Activated CD4-positive, alpha-beta memory T cell treated with anti-CD3 and anti-CD28 coated beads for 36 hours (primary cell): ENCODE measurements at places on chromosomes 7 and 10.
A peak's percentile ranks its signal among the peaks of the same experiment; 100 is the strongest.

DNA sequence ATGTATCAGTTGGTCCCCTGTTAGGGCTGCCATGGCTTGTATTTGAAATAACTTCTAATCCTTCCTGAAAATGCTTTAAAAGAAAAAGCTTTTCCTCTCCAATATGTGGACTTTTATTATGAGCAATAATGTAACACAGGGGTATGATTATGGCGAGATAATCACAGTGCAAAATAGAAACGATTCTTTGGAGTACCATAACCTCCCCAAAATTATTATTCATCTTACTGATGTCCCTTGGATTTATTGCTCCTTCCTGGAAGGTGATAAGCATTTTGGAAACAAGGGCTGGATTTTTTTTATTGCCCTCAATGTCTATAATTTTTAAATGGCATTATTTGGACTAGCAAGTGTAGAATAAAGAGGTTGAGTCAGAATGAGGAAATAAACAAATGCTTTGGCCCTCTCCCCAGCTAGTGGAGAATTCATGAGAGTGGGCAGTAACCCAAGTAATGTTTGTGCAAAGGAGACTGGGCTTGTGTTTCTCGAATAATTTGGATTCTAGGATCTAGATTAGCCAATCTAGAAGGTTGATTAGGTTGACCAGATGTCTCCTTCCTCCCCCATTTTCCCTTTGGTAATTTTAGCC is 403.9 kb upstream of the CELF2 start:
- no peak for DNase-seq

GRCh38 chr10:100353770-100354485 is 6.9 kb downstream of the SCD start:
- no peak for DNase-seq

DNA sequence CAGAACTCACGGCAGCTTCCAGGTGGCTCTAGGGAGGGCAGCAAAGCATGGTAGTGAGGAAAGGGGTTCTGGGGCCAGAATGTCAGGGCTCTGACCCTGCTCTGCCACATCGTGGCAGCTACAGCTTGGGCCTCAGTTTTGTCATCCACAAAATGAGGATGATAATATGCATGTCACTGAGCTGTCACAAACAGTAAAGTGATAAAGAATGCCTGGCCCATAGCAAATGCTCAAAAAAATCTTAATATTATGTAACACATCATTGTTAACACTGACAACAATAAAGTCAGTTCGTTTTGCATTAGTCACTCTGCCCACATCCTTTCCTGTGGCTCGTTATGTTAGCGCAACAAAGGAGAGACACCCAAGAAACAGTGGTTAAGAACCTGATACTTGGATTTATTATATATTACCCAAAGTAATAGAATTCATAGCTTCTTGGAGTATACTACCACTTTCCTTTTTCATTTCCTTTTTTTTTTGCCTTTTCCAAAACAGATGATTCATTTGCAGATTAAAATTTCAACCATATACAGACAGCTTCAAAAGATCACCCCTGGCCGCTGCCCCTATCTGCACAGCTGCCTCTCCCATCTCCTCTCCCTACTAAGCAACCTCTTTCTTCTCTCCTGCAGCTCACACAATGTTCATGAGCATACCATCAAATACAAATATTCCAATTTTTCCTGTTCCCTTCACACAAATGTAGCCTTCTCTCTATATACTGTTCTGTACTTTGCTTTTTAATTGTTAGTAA is 45.5 kb upstream of the DDC start:
- DNase-seq: peak; percentile 71

DNA sequence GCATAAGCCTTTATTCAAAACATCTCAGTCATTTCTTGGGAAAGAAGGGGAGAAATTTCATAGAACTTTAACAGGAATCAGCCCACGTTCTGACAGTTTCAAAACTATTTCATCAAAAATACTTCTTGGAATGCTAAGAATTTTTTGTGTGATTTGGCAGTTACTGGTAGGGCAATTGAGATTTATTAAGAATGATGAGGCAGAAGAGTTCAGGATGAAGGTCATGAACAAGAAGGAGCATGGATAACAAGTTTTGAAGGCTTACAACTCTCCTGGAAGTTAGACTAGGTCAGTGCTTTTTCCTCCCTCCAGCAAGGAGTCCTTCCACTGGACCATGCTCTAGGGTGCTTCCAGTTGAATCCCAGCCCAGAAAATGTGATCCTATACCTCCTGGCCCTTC is 569.9 kb downstream of the ANKRD7 start:
- no peak for DNase-seq

GRCh38 chr7:46859963-46860475 is 721.9 kb downstream of the TNS3 start:
- DNase-seq: no peak

- no peak for DNase-seq
These were observed 1.8 kb upstream of the IFIT1 start for GRCh38 chr10:89390476-89391225.

- no peak for DNase-seq
These were observed 133.8 kb upstream of the ZNF92 start for GRCh38 chr7:65239707-65240352.

DNA sequence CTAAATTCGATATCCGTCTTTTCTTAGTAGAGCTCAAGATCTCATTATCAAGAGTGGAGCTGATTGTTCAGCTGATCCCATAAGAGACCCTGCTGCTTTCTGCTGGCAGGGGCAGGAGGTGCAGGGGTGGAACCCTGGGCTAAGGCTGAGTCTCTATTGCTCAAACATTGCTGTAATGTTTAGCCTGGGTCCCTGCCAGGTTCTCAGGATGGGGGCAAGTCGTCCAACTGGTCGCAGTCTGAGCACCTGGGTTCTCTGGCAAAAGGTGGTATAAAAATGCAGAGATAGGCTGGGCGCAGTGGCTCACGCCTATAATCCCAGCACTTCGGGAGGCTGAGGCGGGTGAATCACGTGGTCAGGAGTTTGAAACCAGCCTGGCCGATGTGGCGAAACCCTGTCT is 62.0 kb upstream of the NRBF2 start:
- DNase-seq: no peak

DNA sequence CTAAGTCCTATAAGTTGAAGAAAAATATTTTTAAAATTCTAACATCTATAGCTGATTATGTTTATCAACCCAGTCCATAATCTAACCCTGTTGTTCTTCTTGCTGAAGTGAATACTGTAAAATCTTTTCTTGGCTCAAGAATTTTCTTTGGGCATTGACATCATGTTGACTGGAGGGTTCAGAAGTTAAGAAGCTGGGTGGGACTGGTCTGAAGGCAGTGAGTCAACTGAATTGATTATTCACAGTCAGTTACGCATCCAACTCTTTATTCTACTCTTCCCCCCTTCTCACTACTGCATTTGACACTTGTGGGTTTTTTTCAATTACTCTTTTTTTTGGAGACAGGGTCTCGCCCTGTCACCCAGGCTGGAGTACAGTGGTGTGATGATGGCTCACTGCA is 31.0 kb downstream of the DENND2A start:
- no peak for DNase-seq

GRCh38 chr7:70392877-70393435 is 739.0 kb upstream of the GALNT17 start:
- DNase-seq: no peak

DNA sequence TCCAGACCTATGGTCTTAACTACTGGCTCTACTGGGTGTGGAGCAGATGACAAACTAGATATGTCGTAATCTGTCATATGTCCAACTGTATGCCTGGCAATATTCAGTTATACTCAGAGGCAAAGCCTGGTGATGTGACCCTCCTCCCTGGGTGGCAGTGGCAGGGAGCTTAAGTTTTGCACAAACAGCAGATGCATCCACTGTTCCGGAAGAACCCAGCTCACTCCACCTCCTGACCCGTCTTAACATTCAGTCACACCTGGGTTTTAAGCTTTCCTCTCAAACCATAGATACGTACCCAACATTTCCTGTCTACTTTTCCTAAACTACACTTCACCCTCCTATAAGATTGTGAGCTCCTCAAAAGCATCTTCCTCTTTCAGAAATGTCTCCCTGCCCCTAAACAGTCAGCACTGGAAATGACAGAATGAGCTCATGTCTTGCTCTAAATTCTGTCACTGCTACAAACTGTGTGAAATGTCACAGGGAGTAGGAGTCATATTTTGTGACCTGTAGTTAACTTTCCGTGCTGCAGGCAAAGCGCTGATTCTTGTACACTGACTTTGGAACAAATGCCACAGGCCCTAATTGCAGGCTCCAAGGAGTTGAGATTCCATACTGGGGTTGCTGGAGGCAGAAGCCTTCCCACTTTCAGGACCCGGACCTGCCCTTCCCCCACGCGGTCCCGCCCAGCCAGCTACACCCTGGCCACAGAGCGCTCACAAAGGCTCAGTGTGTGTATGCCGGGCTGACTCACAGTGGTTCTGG is 23.9 kb downstream of the SCD start:
- peak; percentile 81 for DNase-seq

- DNase-seq: no peak
These were observed 105.6 kb upstream of the COL1A2 start for GRCh38 chr7:94289071-94289470.

GRCh38 chr7:46864716-46865115 is 717.2 kb downstream of the TNS3 start:
- DNase-seq: no peak

DNA sequence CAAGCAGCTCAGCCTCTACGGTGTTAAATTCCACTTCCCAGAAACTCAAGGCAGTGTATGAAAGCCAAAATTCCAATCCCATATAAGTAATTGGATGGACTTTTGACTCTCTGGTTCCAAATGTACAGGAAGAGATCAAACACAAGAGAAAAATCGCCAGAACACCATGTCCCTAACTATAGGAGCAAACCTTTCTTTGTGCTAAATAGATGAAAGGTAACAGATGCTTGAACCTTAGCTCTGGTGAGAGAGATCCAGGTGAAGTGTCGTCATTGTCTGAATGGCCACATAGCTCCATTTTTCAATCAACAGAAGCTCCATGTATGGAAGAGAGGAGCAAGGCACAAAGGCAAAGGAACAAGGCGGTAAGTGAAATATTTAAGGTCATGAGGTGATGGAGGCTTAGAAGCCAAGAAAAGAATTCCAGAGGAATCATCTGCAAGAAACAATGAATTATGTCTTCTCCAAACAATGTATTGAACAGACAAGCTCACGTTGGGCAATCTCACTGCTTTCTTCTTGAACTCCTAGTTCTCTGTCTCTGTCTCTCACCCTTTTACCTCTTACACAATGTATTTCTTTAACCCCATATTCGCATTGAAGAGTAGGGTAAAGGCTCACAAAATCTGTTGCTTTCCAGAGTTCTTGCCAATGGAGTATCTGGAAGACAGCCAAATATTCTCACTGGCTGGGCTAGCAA is 585.1 kb downstream of the GATA3 start:
- no peak for DNase-seq

DNA sequence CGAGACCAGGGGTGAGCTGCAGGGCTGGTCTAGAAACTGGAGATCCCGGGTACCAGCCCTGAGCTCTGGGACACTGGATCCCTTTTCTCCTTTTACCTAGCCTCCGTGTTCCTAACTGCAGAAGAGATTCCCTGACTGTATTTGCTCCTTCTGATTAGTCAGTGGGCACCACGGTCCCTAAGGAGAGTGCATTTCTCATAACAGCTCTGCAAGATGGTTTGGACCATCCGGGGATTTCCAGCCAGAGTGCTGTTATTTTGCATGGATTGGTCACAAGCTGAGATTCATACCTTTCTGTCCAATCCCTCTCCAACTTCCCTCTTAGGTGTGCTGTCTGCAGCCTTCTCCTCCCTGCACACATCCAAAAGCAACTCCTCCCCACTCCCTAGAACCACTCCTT is 122.6 kb downstream of the MYL10 start:
- DNase-seq: no peak

DNA sequence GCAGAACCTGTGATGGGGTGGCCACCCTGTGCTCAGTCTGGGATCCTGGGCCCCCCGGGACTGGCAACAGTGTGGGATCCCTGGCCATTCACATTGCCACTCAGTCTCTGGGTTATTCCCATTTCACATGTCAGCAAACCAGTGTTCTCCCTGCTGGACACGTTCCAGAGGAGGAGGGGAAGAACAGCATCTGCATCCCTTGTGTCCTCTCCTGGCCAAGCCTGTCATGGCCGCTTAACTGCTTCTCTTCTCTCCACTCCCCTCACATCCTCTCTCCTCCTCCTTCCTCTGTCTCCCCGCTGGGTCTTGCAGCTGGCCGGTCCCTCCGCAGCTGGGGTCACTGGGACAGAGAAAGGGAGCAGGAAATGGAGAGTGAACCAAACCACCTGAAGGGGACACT is 74.4 kb downstream of the C10orf105 start:
- no peak for DNase-seq

DNA sequence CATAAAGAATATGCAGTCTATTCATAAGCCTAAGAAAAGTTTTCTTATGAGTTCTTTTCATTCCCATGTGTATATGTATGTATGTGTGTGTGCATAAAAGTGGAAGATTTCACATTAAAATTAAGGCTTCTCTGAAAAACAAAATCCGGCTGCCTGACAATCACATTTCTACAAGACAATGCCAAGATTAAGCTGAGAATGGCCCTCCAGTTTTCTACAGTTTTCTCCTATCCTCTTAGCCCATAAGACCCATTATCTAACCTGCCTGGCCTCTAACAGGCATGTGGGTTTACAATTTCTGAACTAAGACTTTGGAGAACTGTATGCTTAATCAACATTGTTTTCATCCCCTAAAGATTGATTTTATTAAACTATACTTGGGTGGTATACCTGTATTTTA is 446.0 kb upstream of the SEMA3A start:
- no peak for DNase-seq

DNA sequence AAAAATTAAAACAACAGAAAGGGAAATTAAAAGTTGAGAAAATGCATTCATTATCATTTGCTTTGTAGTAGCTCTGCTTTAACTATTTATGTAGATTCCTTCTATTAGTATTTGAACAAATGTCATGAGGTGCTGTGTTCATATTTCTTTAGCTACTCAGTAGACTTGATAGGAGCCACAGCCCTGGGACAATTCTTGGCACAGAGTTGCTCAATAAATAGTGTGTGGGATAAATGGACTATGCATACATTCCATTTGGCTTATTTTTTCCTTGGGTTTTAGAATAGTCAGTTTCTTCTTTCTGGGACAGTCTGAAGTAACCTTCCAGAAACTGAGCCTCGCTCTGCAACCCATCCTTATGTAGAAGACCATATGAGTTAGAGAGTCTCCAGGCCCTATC is 13.4 kb downstream of the RPP30 start:
- DNase-seq: no peak

- DNase-seq: no peak
These were observed 88.9 kb upstream of the KLF6 start for GRCh38 chr10:3873728-3874461.

- peak; percentile 12 for DNase-seq
These were observed 609.4 kb upstream of the C7orf33 start for GRCh38 chr7:147980826-147981813.

DNA sequence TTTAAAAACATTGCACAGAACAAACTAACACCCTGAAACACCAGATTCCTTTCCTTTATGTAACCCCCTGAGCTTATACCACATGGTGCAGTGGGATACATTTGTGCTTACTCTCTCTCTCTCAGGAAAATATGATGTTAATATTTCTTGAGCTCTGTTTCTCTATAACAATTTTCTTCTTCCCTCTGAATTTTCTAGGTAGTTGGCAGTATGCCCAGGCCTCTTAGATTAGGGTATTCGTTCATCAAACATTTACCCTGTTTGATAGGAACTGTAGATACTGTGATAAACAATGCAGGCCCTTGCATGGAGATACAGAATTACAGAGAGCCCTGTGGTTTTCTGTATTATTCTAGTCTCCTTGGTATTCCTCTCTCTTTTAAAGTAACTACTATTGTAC is 567.8 kb downstream of the IPMK start:
- no peak for DNase-seq
